ENCODE measurements at places on chromosomes 7 and 10. TPM values are rescaled to one million over a fixed set of nuclear protein-coding genes. Genes with fewer than 3 reads are reported as not detected.

PYROXD2 gene
- 17.3 TPM for total RNA-seq

PAPSS2 gene
- 149 TPM for total RNA-seq

SSC4D gene
- total RNA-seq: 0.56 TPM

LRRN3 gene
- total RNA-seq: 42.8 TPM

OR13A1 gene
- not detected for total RNA-seq

CRTAC1 gene
- not detected for total RNA-seq

COL26A1 gene
- 0.12 TPM for total RNA-seq

PCBD1 gene
- 31.6 TPM for total RNA-seq

ATP5F1C gene
- total RNA-seq: 269 TPM

KLHL7 gene
- total RNA-seq: 29.2 TPM

TET1 gene
- 3.4 TPM for total RNA-seq

GNAT3 gene
- not detected for total RNA-seq

GPR26 gene
- not detected for total RNA-seq

TMEM196 gene
- total RNA-seq: not detected

HABP2 gene
- total RNA-seq: not detected

FGL2 gene
- 616 TPM for total RNA-seq

GRID2IP gene
- total RNA-seq: not detected

CCDC3 gene
- total RNA-seq: 21.1 TPM

COX19 gene
- total RNA-seq: 7.2 TPM

TDRD1 gene
- 1.9 TPM for total RNA-seq

ATAD1 gene
- total RNA-seq: 39.7 TPM

C1GALT1 gene
- 57.2 TPM for total RNA-seq

IGF2BP3 gene
- total RNA-seq: 17.9 TPM

NAT16 gene
- not detected for total RNA-seq

CABCOCO1 gene
- 8.5 TPM for total RNA-seq

USP54 gene
- 7.0 TPM for total RNA-seq

HTR5A gene
- not detected for total RNA-seq

ATOH7 gene
- not detected for total RNA-seq

AGR3 gene
- not detected for total RNA-seq

MNX1 gene
- not detected for total RNA-seq

DNAJC12 gene
- 2.5 TPM for total RNA-seq

TAS2R41 gene
- not detected for total RNA-seq

NANOS1 gene
- total RNA-seq: 1.2 TPM

ZNF438 gene
- total RNA-seq: 2.8 TPM

SLC39A12 gene
- not detected for total RNA-seq

VWDE gene
- not detected for total RNA-seq

IKZF1 gene
- not detected for total RNA-seq

ANKRD22 gene
- total RNA-seq: 0.13 TPM

IPMK gene
- 3.2 TPM for total RNA-seq

BEND7 gene
- 2.9 TPM for total RNA-seq

CALD1 gene
- 313 TPM for total RNA-seq

TFPI2 gene
- 338 TPM for total RNA-seq

MACROH2A2 gene
- 7.9 TPM for total RNA-seq
